ENCODE measurements at places on chromosomes 7 and 10.
A peak's percentile ranks its signal among the peaks of the same experiment; 100 is the strongest.

DNA sequence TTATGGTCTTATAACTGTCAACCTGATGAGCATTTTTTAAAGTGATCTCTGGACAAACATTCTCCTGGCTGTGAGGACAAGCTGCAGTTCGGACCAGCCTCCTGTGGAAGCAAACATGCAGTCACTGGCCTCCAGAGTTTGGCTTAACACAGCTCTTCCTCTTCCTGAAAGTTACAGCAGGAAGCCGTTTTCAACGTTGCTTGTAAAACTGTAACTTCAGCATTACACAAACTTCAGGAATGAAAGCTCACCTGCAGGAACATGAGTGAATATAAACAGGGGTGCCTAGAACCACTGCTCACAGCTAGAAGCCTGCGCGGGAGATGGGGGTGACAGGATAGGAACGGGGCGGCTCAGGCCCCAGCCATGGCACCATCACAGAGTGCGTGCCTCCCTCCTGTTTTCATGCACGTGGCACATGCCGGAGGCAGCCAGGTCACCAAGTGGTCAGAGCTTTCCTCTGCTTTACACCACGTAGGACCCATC lies 292.9 kb upstream of the PITRM1 start:
- peak; percentile 33 for DNase-seq

DNA sequence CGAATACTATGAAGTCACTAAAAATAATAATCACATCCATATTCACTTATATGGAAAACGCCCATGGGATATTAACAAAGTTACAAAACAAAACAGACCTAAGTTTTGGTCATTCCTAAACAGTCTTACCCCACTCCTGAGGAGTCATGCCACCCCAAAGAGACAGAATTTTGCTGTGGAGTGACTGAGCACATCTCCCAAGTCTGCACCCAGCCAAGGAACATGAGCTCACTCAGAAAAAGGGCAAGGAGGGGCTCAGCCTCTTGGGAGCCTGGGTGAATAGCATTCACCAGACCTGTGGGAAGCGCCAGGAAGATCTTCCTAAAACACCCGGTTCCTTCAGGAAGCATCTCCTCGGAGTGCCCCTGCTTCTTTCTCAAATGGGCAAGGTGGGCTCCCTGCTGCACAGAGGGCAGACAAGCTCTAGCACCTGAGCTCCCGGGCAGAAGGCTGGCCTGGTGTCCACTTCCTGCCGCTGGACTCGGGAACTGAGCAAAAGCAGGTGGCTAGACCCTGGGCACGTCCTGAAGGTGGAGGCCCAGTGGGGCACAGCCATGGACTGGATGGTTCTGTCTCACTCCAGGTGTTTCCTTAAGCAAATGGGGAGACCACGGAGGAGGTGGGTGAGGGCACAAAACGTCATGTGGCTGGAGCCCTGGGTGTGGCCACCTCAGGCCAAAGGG lies 31.0 kb downstream of the TNS3 start:
- no peak for DNase-seq

DNA sequence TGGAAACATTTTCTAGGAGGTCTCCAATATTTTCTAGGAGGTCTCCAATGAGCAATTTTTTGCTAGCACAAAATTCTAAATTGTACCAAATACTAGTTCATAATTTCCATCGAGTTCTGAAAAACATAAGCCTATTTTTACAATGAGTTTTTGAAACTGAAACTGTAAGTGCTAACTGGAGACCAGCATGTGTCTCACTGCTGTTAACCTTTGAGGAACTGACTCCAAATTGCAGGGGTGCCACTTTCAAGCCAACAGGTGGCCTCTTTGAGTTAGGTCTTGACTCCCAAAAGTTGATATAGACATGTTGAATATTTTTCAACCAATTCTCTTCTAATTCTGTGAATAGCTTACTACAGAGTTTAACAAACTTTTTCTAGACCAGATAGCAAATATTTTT lies 58.8 kb downstream of the CAV1 start:
- DNase-seq = no peak

DNA sequence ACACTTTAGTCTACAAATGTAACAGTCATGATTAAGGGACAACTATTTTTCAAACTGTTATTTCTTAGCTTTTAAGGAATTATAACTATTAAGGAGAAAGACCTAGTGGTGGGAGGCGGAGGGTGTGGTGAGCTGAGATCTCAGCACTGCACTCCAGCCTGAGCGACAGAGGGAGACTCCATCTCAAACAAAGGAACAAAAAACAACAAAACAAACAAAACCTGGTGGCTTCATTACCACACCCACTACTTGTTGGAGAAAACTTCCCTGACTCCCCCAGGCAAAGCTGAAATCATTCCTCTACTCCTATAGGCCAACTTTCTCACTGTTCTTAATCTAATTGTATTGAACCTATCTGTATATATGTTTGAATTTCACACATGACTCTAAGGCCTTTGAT lies 3.2 kb downstream of the POLR1F start:
- no peak for DNase-seq

DNA sequence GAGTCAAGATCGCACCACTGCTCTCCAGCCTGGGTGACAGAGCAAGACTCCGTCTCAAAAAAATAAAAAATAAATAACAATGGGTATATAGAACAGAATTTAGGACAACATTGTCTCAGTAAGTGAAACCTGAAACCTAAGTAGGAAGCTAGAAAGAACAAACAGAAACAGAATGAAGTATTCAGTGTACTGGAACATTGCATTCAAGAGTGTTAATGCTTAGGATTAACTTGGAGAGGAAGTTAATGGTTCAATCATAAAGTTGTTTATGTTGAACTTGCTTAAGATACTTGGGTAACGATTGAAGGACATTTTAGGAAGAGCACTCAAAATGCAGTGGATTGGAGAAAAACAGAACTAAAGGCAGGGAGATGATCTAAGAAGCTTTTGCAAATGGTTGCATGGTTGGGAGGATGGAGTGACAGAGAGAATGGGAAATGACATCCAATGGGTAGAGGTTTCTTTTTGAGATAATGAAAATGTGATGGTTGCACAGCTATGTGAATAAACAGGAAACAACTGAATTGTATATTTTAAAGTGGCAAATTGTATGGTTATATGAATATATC lies 233.7 kb downstream of the ADK start:
- DNase-seq = peak; percentile 61

GRCh38 chr7:19001854-19002253 lies 115.6 kb downstream of the TWIST1 start:
- DNase-seq = no peak

DNA sequence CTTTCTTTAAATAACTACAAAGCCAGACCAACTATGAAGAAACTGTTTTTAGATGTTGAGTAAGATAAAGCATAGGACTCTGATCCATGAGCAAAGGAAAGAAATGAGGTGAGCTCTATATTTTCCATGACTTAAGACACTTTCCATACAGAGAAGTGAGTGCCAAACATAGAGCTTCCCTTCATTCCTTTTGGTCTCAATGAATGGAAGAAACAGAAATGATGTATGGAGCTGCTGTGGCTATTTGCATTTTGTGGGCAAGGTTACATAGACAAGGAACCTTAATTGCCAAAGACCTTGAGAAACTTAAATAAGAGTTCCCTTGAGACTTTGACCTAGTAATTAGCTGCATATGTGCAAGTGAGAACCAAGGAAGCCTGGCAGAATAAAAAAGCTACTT lies 1152.2 kb downstream of the XPNPEP1 start:
- DNase-seq = no peak

DNA sequence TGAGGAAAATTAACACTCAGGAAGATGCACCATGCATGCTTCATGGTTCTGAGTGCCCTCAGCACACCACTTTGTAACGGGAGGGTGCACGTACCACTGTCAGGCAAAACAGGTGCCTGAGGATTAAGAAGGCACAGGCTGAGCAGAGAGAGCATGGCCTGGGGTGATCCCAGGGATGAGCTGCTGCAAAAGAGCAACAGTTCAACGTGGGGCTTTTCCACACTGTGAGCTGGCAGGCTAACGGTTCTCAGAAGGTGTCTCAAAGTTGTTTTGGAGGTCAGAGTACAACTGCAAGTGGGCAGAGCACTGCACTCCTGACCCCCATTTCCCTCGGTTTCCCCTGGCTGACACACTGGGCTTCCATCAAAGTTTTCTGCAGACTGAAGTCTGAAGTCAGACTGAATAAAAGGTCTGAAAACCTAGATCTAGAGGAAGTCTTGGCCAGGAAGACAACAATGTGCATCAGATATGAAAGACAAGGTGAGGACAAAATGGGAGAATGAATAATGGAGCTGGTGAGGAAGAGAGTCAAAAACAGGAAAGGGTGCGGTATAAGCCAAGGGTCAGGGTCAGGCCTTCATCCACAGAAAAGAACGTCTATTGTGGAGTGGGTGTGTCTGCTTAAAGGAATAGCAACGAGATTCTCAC lies 20.5 kb downstream of the ZNF438 start:
- no peak for DNase-seq

DNA sequence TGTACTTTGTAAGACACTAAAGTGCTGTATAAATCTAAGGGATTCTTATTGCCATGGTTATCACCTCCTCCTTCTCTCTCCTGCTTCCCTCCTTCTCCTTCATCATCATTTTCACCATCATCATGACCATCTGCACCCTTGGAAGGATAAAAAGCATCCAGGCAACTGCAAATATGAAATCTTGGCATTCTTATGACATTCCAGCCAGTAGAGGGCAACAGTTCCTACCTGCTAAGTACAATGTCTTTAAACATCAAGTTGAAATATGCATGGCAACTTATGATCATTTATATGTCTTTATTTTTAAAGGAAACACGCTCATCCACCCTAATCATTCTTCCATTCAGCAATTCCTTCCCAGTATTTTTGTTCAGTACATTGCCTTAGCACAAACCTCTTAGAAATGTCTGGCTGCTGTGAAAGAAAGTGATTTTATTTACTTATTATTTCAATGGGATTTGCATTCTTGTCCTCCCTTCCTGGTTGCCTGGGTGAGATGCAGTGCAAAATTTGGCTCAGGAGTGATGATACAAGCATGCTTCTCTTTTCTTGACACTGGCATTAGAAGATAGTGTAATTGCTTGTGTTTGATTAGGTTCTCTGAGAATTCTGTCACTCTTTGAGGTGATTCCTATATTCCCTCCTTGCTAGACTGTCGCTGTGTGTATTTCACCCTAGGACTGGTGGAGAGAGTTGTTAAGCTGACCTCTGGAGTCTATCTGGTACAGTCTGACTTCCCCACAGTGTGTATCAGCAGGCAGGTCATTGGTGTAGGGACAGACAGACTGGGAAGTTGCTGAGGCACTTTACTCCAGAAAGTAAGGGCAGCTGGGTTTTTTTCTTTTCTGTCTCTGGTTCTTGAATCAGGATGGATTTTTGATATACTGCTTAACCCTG lies 188.5 kb upstream of the BMPER start:
- no peak for DNase-seq

GRCh38 chr10:55233505-55233904 lies 432.5 kb upstream of the PCDH15 start:
- DNase-seq = no peak

All from inflammatory macrophage treated with lipopolysaccharide for 1 hour (primary cell).